ENCODE measurements at places on chromosomes 1 and 21.

DNA sequence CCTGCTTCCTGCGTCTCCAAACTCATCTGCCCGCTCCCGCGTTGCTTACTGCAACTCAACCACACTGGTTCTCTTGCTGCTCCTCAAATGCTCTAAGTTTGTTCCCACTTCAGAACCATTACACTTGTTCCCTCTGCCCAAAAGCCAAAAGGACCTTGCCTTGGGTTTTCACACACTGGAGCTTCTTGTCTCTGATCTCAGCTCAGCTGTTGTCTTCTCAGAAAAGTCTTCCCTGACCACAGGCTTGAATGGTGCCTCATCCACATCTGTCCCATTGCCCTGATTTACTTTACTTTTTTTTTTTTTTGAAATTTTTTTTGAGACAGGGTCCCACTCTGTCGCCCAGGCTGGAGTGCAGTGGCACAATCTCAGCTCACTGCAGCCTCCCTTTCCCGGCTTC is 44.3 kb upstream of the SYT14 start:
- no peak for DNase-seq

GRCh38 chr1:74729741-74730478 is 2.9 kb downstream of the CRYZ start:
- peak; percentile 73 for DNase-seq

DNA sequence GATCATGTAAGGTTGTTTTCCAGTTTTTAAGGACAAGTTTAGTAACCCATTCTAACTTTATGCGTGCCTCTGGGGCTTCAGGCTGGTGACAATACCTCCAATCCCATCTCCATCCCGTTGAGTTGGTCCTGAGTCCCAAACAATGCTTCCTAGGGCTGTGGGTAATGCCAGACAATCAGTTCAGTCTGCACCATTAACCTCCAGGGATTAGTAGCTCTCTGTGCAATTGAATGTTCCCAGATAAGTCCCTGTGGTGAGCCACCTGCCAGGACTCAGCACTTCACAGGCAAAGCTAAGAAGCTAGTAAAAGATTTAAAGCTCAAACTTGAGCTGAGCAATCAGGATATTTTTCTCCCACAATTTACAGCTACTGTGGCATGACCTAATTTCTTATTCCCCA is 462.2 kb upstream of the PTBP2 start:
- DNase-seq = no peak

DNA sequence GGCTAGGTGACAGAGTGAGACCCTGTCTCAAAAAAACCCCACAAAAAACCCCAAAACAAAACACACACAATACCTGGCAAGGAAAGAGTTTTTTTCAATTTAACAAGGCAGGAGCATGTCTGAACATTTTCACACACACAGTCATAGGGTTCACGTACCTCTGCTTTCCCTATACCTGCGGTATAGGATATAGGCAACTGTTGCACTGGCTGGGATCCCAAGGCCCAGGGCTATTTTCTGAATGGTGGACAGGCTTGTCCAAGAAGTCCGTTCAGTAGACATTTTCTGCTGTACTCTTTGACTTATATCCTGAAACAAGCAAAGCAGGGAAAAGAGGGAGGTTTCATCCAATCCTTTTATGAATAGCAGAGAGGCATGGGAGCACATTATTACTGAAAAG is 7.6 kb downstream of the TDRKH start:
- DNase-seq = no peak

DNA sequence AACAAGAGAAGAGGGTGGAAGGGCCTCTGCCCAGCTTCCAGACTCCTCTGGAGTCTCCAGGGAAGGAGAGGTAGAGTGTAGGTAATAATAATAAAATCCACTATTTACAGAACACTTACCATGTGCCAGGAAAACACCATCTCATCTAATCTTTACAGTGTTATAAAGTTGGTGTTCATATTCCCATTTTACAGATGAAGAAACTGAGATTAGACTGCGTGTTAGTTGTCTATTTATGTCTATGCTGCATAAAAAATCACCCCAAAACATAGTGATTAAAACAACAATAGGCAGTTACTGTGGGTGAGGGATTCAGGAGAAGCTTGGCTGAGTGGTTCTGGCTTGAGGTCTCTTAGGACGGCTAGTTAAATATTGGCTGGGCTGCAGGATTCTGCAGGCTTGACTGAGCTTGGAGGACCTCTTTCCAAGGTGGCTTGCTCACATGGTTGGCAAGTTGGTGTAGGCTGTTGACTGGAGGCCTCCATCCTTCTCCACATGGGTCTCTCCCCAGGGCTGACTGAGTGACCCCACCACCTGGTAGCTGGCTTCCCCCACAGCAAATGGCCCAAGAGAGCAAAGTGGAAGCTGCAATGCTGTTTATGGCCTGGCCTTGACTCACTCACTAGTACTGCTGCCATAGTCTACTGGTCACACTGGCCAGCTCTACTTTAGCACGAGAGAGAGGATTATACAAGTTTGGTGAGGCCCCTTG is 6.5 kb upstream of the ALX3 start:
- DNase-seq = no peak

DNA sequence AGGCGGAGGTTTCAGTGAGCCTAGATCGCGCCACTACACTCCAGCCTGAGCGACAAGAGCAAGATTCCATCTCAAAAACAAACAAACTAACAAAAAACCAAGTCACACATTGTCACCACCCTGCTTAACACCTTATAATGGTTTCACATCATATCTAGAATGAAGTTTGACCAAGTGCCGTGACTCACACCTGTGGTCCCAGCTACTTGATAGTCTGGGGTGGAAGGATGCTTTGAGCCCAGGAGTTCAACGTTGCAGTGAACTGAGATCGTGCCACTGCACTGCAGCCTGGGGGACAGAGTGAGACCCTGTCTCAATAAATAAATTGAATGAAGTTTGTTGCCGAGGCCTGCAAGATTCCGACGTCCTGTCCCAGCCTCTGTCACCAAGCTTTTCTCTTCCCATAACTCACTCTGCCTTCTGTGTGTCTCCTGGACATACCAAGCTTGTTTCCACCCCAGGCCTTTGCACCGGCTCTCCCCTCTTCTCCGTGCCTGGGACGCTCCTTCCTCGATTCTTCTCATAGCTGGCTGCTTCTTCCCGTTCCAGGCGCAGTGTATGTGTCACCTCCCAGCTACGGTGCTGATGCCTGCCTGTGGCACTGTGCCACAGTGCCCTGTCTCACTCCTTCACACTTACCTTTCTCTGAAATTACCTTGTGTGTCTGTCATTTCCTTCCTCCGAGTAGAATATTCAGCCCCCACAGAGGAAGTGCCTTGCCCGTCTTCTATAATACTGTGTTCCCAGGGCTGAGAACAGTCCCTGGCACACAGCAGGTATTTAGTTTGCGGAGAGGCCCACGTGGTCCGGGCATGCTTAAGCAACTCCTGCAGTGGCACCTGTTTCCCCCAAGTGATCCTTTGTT is 3.8 kb upstream of the SELENON start:
- no peak for DNase-seq

DNA sequence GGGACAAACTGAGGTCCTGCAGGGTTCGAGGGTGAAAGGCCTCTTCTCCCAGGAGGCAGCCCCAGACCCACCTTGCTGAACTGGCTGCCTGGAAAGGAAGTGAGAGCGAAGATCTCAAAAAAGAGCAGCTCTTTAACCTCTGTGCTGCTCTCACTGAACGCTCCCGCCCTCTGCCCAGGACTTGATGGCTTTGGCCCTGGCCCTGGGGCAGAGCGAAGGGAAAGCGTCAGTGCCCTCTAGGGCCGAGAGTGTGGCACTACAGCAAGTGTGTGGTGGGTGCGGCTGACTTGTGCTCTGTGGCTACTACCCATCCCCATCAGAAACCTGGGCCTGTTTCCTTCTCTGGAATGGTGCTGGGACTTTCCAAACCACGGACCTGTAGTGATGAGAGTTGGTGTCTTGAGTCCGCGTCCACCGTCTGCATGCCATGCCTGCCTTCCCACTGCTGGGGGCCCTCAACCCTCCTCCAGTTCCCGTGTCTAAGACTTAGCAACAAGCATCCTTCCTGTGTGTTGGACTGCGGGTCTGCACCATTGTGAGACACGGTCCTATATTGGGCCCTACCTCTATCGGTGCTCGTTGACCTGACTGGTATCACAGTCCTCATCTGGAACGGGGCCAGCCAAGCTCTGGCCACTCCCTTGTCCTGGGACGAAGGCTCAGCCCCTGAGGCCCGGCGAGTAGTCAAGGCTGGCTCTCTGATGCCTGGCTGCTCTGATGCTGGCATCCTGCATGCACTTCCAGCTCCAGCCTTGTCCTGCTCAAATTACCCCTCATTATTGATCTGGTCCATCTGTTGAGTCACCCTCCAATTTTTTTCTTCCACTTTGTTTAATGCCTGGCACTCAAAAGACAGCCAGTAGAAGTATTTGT is 180.3 kb downstream of the DISC1 start:
- peak; percentile 49 for DNase-seq

GRCh38 chr1:167122568-167122967 is 28.7 kb downstream of the STYXL2 start:
- no peak for DNase-seq

- no peak for DNase-seq
Observed at GRCh38 chr21:14871861-14872260, 192.9 kb downstream of the NRIP1 start.

DNA sequence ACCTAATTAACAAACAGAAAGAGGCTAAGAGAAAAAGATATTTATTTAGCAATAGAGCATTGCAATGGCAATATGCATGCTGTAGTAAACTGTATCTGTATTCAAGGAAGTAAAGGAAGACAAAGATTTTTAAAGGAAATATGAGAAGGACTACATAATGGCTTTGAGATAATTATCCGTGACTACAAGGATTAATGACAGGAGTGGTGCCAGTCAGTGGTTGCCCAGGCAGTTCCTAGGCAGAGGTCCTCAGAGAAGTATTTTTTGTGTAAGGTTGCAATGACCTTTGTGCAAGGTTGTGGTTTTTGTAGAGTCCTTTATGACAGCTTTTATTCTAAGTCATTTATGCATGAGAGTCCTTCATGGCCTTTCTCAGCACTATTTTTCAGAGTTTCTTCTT is 711.1 kb upstream of the CHRM3 start:
- DNase-seq = peak; percentile 37

GRCh38 chr21:37815893-37816292 is 100.4 kb downstream of the KCNJ6 start:
- no peak for DNase-seq

DNA sequence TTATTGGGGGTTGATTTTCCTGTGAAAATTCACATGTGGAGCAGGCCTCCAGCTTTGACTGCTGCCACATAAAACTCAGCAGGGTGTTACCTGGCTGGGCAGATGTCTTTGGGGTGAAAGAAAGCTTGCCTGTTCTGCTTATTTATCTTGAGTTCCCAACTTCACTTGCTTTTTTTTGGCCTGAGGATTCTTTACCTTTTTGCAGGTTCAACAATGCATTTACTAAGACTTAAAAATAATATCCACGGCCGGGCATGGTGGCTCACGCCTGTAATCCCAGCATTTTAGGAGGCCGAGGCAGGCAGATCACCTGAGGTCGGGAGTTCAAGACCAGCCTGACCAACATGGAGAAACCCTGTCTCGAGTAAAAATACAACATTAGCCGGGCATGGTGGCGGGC is 509.1 kb downstream of the KIF26B start:
- DNase-seq = no peak

GRCh38 chr1:5915587-5916571 is 76.3 kb downstream of the NPHP4 start:
- DNase-seq = peak; percentile 40

- peak; percentile 88 for DNase-seq
Observed at GRCh38 chr1:158019171-158019868, 25.9 kb downstream of the KIRREL1 start.

DNA sequence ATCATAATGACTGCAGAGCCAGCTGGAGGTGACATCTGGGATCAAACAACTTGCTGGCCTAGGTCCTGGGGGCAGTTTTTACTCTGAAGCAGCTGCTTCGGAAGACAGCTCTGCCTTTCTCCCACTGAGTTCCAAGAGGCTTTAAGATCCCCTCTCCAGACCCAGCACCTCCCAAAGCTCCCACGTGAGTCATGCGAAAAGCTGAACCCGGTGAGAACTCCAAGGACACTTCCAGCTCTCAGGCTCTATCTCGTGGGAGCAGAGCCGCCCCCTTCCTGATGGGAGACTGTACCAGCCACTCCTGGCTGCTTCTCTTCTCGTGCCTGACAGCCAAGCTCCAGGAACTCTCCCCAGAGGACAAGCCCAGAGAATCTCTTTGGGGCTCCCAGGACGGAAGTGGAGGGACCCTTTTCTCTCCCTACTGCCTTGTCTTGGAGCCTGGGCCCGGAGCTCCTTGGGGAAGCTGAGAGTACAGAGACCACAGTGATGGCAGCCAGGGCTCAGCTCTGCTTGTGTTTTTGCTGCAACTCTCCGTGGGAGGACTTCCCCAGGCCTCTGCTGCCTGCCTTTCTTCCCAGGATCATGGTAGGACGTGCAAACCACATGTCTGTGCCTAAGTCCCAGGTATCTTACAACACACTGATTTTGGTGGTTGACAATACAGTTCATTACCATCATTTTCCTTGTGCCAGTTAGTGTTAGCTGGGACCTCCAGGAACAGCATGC is 40.6 kb downstream of the STUM start:
- no peak for DNase-seq

- peak; percentile 49 for DNase-seq
Observed at GRCh38 chr1:67647036-67647798, 37.8 kb upstream of the GADD45A start.

DNA sequence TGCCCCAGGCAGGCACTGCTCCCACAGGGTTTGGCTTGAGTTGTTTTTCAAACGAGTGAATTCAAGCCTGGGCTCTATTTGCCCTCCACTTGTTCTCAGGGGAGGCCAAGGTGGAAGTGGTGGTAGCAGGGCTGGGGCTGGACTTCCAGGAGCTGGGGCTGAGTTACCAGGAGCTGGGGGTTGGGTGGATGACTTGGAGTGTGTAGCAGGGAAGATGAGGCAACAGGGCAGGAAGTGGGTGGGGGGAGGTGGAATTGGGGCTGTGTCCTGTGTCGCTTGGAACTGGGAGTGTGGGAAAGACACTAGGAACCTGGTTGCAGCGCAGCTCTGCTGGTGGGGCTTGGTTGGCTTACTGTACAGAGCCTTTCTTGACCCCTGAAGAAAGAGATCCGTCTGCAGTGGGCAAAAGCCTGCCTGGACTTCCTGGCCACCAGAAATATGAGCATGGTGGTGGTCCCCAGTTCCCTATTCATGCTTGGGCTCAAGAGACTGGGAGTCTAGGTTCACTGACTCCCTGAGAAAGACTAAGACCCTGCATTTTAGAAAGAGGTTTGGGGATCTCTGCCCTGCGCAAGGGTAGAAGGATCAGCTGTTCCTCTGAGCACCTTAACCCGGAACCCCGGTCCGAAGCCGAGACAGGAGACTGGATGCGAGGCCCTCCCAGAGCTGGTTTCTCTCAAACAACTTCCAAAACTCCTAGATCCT is 3.1 kb downstream of the TFAP2E start:
- DNase-seq = no peak

DNA sequence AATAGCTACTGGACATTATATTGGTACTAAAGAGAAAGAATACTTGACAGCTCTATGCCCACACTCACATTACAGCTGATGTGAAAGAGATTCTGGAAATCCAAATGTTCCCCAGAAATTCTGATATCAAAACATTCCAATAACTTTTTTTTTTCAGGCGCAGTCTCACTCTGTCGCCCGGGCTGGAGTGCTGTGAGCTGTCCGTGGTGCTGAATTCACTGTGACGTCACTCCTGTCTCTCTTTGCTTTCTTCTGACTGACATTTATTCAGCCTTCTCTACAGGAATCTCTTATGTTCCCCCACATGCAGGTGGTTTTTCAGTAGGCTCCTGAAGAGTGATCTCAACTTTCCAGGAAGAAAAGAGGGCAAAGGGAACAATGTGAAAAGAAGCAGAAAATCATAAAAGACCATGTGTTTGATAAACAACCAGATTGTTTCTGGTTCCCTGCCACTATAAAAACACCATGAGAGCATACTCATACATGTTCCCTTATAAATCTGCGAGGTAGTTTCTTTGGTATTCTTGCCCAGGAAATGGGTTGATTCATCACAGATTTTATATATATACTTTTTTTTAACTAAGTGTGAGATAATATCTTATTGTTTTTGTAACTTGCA is 6.2 kb downstream of the S100A7A start:
- peak; percentile 52 for DNase-seq

All from Caki2 (cell line).